NK-92 treated with Interleukin-12 subunit alpha and Interleukin-12 subunit beta, amount 100 ng/mL, for 24 hours (cell line): ENCODE measurements at places on chromosomes 1 and 21.

GRCh38 chr1:6474815-6475282, 8.9 kb upstream of the TNFRSF25 start:
- no peak for DNase-seq

- no peak for DNase-seq
These were observed 221.1 kb upstream of the PBX1 start for GRCh38 chr1:164337885-164338284.

- no peak for DNase-seq
These were observed 242.5 kb downstream of the RERE start for GRCh38 chr1:8574985-8575384.

DNA sequence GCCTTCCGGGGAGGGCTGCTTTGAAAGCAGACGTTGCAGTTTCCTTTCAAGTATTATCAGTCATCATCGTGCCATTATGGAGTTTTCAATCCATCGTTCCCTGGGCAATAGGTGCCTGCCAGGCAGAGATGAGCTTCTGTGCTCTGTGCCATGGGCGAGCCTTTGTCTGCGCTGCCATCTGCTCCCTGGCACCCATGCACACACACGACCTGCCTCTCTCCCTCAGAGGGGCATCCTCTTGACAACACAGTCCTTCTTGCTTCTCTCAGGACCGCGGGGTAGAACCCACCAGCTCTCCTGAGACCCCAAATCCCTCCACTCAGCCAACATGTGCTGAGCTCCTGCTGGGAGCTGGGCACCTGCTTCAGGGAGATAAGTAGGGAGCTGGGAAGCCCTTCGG, 149.3 kb downstream of the HMGB4 start:
- no peak for DNase-seq

DNA sequence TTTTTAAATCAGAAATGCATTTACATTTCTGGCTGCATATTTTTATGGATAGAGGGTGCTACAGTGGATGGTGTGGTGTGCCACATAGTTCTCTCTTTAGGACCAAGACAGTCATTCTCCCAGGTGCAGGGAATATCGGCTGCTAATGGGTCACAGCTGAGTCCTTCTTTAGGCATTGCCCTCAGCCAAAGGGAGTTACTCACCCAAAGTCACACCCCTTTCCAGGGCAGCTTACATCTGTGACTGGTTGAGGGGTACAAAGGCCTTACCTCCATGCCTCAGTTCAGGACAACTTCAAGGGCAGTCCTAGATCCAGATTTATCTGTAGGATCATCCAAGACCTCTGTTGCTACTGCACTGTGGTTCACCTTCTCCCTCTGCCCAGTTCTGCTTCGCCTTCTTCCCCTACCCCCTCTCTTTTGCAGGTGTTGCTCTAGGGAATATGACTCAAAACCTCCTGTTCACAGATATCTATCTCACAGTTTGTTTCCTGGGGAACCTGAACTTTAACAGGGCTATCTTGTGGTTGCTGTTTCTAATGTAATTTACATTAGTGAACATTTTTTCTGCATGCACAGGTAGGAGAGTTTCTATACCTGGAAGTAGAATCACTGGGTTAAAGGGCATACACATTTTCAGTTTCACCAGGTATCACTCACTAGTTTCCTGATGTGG, 413.9 kb downstream of the RPS6KC1 start:
- DNase-seq = no peak

DNA sequence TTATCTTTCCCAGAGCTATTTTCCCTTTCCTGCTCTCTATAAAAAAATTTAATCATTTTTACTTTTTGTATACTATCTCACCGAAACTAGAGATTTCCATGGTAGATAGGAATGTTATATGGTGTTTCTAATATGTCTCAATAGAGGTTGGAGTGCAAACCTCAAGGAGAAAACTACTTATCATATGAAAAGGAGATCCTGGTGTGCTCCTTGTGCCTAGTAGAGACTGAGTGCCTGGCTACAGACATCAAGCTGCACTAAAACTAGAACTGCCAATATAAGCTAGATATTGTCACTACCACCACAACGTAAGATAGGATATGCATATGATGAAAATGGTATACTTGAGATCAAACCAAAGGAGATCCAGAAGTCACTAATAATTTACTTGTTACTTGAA, 67.0 kb downstream of the RGS18 start:
- no peak for DNase-seq

GRCh38 chr1:234965111-234965510, 163.5 kb downstream of the TOMM20 start:
- peak; percentile 49 for DNase-seq

DNA sequence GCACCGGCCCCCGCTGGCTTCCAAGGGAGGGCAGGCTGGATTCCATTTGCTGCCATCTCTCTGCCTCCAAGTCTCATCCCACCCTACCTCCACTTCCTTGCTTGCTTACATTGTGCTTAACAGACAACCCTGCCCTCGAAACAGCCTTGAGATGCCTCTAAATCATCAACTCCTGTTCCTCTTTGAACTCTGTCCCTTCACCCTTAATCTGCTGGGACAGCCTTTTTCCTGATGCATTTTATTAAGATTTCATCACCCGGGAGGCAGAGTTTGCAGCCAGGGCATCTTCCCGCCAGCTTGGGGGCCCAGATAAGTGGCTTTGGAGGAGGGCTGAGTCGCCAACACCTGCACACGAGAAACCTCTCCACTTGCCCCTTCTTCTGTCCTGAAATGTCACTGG, 192.5 kb downstream of the KAZN start:
- DNase-seq = no peak

DNA sequence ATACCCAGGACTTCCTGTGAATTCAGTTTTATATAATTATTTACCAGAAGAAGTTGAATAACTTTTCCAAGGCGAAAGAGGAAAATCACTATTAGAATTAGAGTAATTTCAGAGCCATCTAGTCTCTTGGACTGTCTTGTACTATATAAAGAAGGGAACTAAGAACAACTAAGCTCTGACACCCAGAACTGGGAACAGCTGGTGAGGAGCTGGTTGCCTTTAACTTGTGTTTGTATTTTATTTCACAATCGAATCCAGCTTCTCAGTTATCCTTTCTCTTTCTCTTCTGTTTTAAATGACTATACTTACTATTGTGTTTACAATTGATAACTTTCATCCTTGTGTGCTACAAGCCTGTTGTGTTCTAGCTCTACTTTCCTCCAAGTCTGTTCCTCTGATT, 8.4 kb downstream of the SNX27 start:
- DNase-seq = no peak

GRCh38 chr1:41023279-41023990, 1.9 kb upstream of the SLFNL1 start:
- no peak for DNase-seq

DNA sequence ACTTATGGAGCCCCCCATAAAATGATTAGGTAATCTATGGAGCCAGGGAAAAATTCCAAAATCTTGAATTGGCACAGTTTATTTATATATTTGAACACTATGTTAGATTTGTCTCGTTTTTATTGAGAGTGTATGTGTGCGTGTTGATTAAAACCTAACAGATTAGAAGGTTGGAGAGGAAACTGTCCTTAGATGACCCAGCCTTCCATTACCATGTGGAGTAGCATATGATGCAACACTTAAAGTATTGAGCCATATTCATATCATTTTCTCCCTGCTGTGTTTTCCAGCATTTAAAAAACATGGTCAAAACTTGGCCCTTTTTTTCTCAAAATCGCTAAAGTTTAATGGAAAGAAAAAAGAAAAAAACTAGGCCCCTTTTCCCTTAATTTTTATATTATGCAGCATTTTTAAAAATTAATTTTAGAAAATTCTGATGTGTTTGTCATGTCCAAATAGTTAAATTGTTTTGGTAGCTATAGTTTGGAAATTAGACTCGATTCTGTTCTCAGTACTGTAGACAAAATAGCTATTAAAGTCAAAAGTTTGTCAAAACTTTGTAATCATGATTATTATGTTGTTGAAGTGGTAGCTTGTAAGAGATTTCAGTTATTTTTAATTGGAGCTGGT, 2.3 kb downstream of the LRRC8D start:
- no peak for DNase-seq

- DNase-seq = no peak
These were observed 1.9 kb downstream of the EIF4G3 start for GRCh38 chr1:21174654-21175323.

GRCh38 chr1:234863551-234863971, 253.6 kb upstream of the IRF2BP2 start:
- DNase-seq = no peak

DNA sequence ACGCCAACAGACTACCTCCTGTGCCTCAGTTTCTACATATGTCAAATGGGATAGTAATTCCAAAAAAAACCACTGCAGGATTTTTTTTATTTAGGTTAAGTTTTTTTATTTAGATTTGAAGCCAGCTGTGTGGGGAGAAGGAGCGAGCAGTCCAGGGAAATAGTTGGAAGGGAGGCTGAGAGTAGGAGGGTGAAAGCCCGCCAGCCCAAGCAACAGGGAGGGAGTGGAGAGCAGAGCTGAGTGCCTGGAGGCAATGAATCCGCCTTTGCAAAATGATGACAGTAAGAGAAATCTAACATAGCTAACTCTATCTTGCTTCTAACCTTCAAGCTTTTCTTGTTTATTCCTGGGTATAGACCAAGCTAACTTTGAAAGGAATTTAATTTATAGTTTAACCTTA, 15.6 kb upstream of the C1orf198 start:
- no peak for DNase-seq

- DNase-seq = no peak
These were observed 41.2 kb downstream of the DHCR24 start for GRCh38 chr1:54845772-54846171.

DNA sequence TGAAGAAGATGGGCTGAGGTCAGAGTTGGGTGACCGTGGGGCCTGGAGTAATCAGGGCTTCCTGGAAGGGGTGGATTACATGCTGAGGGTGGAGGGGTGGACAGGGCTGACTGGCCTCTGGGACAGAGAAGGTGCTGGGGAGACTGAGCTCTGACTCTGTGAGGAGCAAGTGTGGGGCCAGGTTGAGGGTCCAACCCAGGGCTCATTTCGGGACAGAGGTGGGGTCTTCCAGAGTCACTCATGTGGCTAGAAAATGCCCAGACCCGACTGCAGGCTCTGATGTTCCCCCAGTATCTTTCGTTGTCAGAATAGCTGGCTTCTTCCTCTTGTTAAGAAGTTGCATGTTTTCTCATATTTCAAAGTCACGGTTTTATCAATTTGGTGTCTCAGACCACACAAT, 311.8 kb downstream of the PTPRU start:
- DNase-seq = no peak

- DNase-seq = no peak
These were observed 16.5 kb upstream of the KLHDC8A start for GRCh38 chr1:205373022-205373797.

DNA sequence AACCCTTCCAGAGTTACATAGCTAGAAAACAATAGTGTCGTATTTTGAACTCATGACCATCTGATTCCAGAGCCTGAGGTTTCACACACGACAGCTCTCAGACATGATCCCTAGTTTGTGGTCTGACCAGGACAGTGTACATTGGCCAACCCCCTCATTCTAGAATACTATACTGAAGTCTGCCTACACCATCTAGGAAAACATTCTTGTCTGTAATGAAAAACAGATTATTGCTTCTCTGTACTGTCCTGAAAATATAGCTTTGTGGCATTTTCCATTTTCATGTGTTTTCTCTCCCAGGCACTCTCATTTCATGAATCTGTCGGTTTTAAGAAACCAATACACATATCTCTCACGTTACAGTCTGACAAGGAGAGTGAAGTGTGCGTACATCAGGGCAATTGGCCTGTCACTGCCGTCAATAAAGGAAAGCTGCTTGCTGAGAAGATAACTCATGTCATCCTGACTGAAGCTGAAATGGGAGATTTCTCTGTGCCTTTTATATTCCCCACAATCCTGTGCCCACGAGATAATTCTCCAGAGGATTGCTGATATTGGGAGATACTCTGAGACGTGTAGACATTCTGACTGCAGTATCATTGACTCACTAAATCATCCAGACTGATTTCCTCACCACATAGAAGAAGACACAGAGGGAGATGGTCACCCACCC, 585.6 kb downstream of the PLPP3 start:
- no peak for DNase-seq

- DNase-seq = no peak
These were observed 17.6 kb upstream of the TMEM61 start for GRCh38 chr1:54962612-54963395.

DNA sequence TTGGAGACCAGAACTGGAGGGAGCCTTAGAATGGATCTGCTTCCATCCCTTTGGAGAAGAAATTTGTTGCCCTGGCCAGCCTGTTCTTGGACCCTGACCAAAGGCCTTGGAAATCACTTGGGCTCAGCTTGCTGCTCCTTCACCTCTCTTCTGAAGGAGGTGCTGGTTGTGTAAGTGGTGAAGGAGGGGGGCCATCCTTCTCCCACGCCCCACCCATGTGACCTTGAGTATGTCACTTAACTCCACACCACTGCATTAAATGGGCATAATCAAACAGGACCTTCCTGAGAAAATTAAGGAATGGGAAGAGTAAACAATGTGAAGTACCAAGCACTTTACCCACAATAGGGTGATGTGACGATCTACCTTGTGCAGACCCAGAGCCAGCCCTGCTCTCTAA, 68.3 kb upstream of the GJB5 start:
- no peak for DNase-seq

- no peak for DNase-seq
These were observed 6.4 kb downstream of the LAMC1 start for GRCh38 chr1:183029591-183030000.

GRCh38 chr1:199067483-199067882, 428.6 kb downstream of the PTPRC start:
- no peak for DNase-seq

DNA sequence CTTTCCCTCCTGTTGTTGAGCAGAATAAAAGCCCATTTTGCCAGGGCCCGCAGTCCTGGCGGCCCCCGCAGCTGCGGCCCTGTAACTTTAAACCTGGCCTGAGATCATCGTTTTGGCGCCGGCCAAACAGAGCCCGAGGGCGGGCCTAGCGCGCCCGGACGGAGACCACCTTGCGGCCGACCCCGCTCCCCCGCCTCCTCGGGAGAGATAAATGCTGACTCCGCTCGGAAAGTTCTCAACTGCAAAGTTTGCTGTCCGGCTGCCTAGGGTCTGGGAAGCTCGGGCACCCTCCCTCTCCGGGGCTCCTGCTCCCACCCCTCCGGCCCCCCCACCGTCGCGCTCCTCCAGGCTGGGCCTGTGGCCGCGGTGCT, at the start of gene PDPN:
Gene PDPN (plus strand): TSS at position 238 of the 371 bp plus-strand sequence. CDS start 202 bp downstream, outside the sequence.
- no peak for DNase-seq

DNA sequence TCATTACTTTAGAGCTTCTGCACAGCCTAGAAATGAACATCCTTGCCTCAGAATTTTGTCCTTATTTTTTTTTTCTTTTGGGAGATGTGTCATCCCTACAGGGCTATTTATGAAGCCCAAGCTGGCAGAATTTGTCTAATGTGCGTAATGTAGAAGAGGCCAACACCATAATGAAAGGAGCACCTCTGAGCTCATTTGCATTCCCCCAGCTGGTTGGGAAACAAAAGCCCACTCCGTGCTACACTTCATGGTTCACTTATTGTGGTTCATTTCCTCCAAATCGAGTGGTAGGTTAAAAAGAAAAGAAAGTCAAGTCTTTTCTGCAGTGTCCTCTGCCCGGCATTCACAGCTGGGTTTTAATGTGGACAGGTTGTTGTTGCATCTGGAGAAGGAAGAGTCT, 73.5 kb downstream of the KAZN start:
- no peak for DNase-seq

GRCh38 chr1:234520908-234521817, 42.2 kb upstream of the TARBP1 start:
- no peak for DNase-seq

- DNase-seq = no peak
These were observed 88.3 kb upstream of the ARHGAP29 start for GRCh38 chr1:94325377-94326302.
